KG1 (cell line): ENCODE measurements at places on chromosomes 16 and 17.

- no peak for DNase-seq
Measured at GRCh38 chr16:22635357-22635761, 124.7 kb downstream of the NPIPB5 start.

- no peak for DNase-seq
Measured at GRCh38 chr17:78224231-78225087, 7.0 kb upstream of the TMEM235 start.

DNA sequence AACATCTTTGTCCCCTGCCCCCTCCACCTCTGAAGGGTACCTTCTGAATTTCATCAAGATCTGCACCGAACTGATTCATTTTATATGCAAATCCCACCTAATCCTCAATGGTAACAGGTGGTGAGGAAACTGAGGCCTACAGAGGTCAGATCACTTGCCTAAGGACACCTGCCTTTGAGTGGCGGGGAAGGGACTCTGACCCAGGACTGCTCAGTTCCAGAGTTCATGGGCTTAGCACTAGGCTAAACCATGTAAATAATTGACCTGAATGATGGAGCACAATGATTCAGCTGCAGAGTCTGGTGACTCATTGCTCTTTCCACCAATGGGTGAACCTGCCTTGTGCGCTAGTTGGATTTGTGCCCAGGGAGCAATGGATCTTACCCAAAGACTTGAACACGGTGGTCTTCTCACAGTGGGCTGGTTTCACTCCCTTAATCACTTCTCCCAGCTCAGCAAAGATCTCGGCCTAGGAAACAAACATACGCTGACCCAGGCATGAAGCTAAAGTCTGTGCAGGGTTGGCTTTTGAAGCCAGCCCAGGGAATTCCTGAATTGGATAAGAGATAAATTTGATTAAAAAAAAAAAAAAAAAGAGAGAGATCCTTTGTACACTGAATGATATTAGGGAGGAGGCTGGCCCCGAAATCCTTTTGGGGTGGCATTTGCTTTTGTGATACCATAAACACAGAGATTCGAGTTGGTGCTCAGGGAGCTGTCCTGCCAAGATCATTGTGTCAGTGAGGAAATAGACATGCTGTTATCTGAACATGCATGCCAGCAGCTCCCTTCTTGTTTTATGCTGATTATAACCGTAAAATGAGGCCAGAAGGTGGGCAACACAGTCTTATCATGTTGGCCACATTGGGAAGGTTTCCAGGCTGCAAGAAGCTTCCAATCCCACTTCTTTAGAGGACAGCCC is 17.0 kb downstream of the CRYM start:
- DNase-seq, result no peak

DNA sequence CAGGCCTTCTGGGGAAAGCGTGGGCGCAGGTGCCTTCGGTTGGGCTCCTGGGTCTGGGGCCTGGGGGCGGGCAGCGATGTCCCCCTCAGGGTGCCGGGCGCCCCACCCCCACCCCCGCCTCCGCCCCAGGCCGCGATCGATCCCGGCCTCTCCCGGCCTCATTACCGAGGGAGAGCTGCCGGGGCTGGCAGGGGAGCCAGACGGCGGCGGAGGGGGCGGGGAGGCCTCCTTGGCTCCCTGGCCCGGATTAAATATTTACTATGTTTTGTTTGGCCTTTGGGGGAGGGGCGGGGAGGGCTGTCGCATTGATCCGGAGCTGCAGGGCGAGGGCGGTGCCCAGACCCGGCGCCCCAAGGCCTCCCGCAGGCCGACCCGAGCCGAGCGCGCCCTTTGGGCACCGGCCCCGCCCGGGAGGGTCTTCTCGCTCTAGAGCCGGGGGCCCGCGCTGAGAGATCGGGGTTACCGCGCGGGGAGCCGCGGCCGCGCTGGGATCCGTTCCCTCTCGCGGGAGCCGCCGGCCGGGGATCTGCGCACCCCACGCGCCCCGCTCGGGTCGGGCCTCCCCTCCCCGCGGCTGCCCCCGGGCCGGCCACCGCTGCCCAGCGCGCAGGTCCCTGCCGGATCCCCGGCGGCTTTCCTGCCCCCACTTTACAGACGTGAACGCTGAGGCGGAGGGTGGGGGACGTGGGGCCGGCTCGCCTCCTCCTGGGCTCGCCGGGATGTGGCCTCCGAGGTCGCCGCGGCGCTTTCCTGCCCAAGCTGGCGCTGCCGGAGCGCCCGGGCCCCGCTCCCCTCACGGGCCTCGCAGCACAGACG is 27.0 kb downstream of the RTN4RL1 start:
- no peak for DNase-seq

GRCh38 chr17:16241906-16242399 is 24.9 kb downstream of the PIGL start:
- no peak for DNase-seq

- DNase-seq, result no peak
Measured at GRCh38 chr17:64707050-64707591, 45.0 kb upstream of the SMURF2 start.

GRCh38 chr17:62187681-62188080 is 122.6 kb upstream of the MED13 start:
- DNase-seq, result no peak

- DNase-seq, result no peak
Measured at GRCh38 chr17:47862621-47863440, 11.9 kb upstream of the SP6 start.

- DNase-seq, result no peak
Measured at GRCh38 chr17:9865586-9865985, 39.5 kb downstream of the RCVRN start.

DNA sequence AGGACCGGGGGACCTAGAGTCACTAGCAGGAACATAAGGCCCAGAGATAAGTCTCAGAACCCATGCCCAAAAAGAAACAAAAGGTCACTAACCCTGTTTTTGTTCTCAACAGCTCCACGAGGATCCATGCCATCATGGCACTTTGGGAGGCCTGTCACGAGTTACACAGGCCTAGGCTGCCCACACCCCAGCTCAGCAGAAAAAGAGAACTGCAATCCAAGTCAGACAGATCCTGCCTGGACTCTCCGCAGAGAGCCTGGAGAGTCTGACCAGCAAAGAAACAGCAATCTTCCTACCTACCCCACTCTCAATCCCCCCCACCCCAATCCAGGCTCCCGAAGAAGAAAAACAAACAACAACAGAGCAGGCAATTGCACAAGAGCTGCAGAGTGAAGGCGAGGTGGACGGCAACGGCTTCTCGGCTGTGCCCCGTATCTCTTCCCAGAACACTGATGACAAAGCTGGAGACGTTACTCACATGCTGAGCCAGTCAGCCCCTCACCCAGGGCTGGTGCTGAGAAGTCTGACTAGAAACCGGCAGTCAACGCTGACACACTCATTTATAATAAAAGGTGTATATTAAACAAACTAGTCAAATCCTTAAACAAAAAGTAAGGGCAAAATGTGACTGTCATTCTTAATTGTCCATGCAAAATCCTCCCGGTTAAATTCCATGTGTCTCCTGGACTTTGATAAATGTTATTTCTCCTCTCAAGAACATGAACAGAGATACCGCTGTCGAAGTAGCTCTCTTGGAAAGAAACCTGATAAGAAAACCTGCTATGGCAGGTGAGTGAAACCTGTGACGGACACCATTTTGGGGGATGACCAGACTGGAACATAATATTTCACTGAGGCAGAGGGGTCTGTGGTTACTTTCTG is 89.3 kb downstream of the SMG6 start:
- no peak for DNase-seq
